ENCODE measurements at places on chromosomes 3 and 15.

- no peak for DNase-seq
Observed at GRCh38 chr3:157390713-157391515, 45.7 kb upstream of the PTX3 start.

GRCh38 chr3:149055575-149055974 is 30.8 kb downstream of the HLTF start:
- DNase-seq: no peak

GRCh38 chr3:25575001-25575400 is 89.7 kb downstream of the TOP2B start:
- no peak for DNase-seq

DNA sequence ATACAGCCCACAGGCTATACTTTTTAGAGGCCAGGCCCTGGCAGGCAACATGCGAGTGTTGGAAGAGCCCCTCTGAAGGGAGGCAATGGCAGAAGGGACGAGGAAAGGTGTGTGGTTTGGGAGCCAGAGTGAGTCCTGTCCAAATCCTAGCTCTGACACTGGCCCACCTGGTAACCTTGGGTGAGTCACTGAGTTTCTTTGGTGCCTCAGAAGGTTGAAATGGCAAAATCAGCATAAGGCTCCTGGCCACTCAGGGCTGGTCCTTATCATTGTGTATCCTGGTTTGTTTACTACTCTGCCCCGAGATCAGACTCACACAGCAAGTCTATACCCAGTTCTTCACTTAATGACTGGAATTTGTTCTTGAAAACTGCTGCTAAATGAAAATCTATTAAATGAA is 71.4 kb upstream of the TLE3 start:
- no peak for DNase-seq

DNA sequence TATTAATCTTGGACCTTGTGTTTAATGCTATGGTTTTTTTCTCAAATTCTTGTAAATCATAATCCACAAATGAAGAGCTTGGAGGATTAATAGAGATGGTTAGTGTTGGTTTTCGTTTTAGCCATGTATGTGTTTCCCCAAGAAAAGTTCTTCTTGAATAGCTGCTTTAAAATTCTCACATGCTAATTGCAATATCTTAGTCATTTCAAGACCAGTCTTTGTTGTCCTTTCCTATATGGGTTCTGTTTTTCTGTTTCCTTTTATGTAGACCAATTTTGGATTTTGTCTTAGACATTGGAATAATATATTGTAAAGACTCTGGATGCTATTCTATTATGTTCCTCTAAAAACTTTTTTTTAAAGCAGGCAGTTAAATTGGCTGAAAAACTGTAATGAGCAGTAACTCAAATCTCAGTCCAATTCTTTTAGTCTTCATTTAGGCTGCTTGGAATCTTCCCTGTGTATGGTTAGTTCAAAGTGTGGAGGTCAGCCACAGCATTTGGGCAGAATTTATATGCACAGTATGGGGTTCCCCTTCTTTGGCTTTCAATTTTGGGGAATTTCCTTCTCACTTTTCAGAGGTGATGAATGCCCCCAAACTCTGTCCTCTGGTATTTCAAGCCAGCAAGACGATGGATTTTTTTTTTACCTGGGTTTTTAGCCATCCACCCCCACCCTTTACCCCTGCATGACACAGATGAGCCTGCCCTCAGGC is 39.1 kb upstream of the DNAJC13 start:
- DNase-seq: no peak

- no peak for DNase-seq
Observed at GRCh38 chr3:37694284-37694675, 167.4 kb upstream of the CTDSPL start.

DNA sequence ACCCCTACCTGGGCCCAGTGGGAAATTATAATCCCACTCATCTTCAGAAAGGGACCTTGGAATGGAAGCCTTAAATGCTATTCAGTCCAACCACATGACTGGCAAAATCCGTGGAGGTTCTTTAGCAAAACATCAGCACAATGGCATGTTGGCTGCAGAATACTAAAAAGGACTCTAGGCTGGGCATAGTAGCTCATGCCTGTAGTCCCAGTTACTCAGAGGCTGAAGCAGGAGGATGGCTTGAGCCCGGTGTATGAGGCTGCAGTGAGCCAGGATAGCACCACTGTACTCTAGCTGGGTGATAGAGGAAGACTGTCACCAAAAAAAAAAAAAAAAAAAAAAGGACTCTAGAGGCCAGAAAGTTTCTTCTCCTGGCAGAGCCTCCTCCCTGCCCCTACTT is 60.6 kb upstream of the RYK start:
- no peak for DNase-seq

GRCh38 chr15:36126194-36126593 is 453.2 kb upstream of the CDIN1 start:
- DNase-seq: no peak

- DNase-seq: no peak
Observed at GRCh38 chr15:72082176-72082575, 35.8 kb downstream of the MYO9A start.

- no peak for DNase-seq
Observed at GRCh38 chr3:33441225-33441976, 1.2 kb upstream of the UBP1 start.

GRCh38 chr3:136464502-136464901 is 214.4 kb downstream of the PCCB start:
- DNase-seq: no peak

GRCh38 chr3:61570813-61571212 is 9.4 kb downstream of the PTPRG start:
- DNase-seq: no peak

GRCh38 chr3:13553686-13554085 is 4.8 kb downstream of the FBLN2 start:
- no peak for DNase-seq

All from inflammatory macrophage (primary cell).